ENCODE measurements at places on chromosomes 7 and 10.

GRCh38 chr7:135817583-135817982 is 69.0 kb upstream of the FAM180A start:
- DNase-seq, result no peak

GRCh38 chr10:60817398-60817805 is 39.1 kb downstream of the CDK1 start:
- DNase-seq, result no peak

DNA sequence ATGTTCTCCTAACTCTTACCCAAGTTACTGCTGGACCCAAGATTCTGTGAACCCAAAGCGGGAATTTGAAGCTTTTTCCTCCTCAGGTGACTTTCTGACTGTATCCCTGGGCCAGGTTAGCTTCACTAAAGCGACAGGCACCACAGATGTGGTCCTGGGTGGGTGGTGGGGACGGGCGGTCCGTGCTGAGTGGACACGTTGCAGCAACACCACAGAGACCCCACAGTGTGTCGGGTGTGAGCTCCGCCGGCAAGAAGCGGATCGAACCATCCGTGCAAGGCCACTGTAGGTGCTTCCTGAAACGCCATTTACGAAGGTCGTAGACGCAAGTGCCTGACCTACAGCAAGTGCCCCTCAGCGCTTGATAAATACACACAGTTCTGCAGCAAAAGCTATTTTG is 325.9 kb downstream of the ADARB2 start:
- no peak for DNase-seq

GRCh38 chr10:125148528-125148927 is 11.8 kb downstream of the CTBP2 start:
- DNase-seq, result no peak

DNA sequence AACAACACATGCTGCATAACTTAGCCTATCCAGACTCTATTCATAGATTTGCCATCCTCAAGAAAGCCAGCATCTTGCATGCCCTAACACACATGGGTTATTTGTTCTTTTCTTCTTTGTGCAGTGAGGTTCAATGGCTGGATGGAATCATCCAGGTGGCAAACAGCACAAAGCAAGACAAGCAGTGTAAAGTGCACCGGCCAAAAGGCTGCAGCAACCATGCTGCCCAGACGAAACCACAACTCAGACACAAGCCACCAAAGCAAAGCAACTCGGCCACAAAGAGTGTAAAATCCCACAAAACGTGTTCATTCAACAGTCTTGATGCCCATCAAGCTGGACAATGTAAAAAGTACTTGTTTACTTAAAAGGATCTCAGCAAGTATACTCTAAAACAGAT is 76.9 kb downstream of the PIP4K2A start:
- no peak for DNase-seq

DNA sequence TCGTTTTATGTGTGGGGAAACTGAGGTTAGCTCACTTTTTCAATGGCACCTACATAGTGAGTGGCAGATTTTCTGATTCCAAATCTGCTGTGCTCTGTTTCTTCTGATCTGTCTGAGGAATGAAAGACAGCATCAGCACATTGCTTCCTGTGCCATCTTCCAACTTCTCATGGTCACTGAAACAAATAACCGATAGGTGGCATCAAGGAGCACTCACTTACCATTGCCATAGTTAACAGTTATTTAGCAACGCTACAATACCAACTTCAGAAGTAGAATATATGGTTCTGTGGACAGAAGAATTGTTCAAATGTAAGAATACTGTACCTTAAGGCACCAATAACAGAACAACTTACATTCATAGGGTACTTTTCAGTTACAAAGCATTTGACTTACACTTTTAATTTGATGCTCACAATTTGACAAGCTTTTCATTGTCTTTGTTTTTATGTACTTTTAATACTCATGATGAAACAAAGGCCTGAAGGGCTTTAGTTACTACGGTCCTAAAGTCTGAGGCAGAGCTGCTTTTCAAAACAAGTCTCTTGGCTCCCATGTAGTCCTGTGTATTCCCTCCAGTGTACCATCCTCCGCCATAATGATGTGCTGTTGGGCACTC is 228.9 kb upstream of the TCF7L2 start:
- DNase-seq, result peak; percentile 55

DNA sequence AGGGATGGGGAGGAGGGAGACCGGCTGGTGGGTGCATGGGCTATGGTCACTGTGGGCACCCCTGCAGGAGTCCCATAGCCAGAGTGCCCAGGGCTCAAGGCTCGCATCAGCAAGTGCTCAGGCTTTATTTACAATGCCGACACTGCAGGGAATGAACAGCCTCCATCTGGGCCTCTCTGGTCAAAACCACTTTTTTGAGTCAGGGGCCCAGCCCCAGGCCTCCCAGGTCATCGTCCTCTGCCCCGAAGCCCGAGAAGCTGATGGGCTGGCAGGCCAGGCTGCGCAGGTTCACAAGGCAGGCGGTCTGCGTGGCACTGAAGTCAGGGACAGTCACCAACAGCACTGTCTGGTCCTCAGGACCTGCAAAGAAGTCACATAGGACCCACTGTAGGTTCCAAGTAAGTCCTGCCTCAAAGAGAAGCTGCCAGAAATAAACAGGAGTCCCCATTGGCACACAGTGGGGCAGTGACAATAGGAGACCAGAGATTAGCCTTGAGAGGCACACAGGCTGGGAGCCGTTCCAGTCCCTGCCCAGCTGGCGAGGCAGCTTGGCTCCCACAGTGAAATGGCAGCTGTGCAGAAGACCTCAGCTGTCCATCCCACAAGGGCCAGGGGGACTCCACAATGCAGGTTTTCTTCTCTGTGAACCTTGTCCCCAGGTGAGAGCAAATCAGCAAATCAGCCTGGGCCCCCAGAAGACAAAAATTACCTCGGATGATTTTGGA is 8.6 kb downstream of the POLD2 start:
- no peak for DNase-seq

DNA sequence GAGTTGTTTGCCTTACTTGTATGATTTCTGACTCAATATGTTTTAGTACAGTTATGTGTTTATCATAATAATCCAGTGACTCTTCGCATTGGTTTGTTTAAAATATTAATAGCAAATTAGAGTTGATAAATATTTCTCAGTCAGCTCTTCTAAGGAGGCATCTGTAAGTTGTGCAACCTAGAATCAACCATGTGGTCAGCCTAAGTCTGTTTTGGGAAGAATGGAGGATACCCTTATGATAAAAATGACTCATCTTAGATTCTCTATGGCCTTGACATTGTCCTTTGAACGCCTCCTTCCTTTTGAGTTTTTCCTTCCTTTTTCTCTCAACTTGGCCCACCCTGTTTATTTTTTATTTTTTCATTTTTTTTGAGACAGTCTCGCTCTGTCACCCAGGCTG is 18.8 kb downstream of the DNAJC9 start:
- DNase-seq, result no peak

GRCh38 chr7:105688617-105689016 is 107.3 kb upstream of the EFCAB10 start:
- no peak for DNase-seq

DNA sequence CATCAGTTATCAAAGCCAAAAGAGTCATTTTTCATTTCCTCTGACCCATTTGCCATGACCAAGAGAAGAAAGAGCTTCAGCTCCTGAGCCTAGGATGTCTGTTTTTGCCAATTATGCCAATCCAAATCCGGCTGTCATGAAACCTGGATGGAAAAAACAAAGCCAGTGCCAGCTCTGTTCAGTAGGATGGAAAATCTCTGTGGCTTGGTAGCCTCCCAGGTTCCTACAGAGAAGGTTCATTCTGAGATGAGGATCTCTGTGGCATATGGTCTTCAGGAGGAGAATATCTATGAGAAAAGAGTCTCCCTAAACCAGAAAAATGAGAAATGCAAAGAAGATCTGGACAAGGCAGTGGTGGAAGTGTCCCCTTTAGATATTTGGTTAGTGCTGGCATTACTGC is 475.4 kb downstream of the CNTNAP2 start:
- no peak for DNase-seq

DNA sequence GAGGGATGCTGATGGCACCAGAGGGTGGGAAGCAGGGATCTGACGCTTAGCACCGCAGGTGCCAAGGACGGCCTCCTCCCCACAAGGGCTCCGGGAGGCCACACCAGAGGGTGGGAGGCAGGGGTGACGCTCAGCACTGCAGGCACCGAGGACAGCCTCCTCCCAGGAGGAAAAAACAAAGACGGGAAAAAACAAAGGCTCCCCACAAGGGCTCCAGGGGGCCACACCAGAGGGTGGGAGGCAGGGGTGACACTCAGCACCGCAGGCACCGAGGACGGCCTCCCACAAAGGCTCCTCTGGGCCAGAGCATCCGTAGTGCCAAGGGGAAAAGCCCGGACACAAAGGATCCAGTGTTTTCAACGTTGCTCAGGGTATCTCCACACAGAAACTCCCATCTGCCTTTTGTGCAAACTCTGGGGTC is 25.6 kb downstream of the DIP2C start:
- no peak for DNase-seq

DNA sequence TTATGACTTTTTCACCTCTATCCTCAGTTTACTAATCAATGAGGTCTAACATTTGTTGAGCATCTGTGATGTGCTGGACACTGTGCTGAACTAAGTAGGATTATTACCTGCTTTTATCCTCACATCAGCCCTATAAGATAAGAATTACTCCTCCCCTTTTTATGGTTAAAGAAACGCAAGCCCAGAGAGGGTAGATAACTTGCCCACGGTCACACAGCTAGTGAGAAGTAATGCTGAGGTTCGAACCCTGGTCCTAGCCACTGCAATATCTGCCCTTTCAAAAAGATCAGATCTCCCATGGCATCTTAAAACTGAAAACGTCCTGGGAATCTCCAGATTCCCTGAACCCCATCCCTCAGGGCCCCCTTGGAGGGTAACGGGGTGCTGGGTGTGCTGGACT is 118.3 kb downstream of the C10orf105 start:
- DNase-seq, result no peak

- DNase-seq, result no peak
These were observed 15.6 kb downstream of the ASB4 start for GRCh38 chr7:95501261-95501832.

GRCh38 chr10:55426138-55426537 is 625.1 kb upstream of the PCDH15 start:
- no peak for DNase-seq

DNA sequence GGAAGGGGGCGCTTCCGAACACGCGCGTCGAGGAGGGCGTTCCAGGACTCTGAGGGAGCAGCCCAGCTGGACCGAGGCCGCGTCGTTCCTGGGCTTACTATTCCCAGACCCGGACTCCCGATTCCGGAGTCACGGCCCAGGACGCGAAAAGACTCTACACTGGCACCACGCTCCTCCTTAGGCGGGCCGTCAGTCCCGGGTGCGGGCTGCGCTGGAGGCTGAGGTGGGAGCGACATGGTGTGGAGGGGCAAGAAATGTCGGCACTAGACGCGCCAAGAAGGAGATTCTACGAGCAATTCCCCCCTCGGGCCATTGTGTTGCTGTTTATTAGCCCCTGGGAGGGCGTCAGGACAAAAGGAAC is 584 bp upstream of the RUNDC3B start:
- DNase-seq, result no peak

- no peak for DNase-seq
These were observed 986.5 kb downstream of the KCNMA1 start for GRCh38 chr10:76651154-76651553.

DNA sequence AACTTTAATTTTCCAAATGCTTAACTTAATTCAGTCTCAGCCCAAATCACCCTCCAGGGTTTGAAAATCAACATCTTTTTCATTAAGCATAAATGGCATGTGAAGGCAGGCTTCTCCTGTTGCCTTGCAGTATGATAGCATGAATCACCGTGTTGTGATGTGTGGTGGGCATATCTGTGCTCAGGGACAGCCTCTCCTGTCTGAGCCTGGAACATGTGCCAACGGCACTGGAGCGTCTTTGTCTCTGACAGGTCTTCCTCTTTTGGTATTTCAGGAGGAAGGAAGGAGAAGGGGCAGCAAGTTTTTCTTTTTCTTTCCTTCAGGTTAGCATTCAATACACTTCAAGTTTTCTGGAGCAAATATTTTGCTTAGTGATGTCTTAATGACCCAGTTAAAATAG is 57.6 kb downstream of the LRGUK start:
- DNase-seq, result no peak

GRCh38 chr10:34217524-34217923 is 597.6 kb downstream of the PARD3 start:
- no peak for DNase-seq

- DNase-seq, result no peak
These were observed 118.7 kb upstream of the COL1A2 start for GRCh38 chr7:94276027-94276426.

DNA sequence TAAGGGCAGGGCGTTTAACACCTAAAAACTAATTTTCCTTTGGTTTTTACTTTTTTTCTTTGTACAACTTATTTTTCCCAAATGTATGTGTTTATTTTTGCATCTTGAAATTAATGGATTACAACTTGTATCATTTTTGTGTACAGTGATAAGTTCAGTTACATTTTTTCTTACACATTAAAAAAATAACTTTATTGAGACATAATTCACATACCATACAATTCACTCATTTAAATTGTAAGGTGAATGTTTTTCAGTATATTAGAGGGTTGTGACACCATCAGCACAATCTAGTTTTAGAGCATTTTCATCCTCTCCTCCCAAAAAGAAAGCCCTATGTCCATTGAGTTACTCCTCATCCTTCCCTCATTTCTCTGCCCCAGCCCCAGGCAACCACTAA is 11.6 kb downstream of the OGDH start:
- no peak for DNase-seq

GRCh38 chr10:110947061-110947595 is 27.7 kb downstream of the SHOC2 start:
- no peak for DNase-seq

DNA sequence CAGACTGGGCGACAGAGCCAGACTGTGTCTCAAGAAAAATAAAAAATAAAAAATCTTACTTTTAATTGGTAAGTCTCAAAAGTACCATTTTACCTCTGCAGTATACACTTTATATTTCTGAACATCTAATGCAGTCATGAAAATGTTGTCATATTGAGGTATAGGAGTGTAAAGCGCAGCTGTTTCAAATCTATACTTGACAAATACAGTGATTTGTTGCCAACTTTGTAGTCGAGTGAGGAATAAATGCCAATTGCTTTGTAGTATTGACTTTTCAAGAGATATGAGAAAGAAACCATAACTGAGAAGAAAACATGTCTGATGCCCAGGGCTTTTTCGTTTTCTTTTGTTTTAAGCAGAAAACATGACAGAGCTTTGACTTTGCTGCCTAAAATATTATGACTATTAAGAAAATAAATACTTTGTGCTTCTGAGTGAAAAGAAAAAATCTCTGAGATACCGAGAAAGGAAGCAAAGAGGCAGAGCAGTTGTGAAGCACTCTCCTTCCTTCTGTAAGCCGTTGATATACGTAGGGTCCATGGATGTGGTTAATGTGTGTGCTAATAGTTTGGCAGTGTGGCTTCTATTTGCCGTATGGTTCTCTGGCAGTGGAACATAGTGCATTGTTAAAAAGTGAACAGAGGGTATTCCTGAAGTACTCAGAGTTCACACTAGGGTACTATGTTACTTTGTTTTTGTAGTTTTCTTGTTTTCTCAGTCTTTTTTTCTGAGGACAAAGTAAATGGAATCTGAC is 38.2 kb downstream of the AVL9 start:
- DNase-seq, result no peak

- no peak for DNase-seq
These were observed 371.9 kb downstream of the BMPER start for GRCh38 chr7:34277016-34277802.

GRCh38 chr7:139776486-139777132 is 1.2 kb downstream of the HIPK2 start:
- peak; percentile 20 for DNase-seq
